ENCODE measurements at places on chromosomes 7 and 10.

DNA sequence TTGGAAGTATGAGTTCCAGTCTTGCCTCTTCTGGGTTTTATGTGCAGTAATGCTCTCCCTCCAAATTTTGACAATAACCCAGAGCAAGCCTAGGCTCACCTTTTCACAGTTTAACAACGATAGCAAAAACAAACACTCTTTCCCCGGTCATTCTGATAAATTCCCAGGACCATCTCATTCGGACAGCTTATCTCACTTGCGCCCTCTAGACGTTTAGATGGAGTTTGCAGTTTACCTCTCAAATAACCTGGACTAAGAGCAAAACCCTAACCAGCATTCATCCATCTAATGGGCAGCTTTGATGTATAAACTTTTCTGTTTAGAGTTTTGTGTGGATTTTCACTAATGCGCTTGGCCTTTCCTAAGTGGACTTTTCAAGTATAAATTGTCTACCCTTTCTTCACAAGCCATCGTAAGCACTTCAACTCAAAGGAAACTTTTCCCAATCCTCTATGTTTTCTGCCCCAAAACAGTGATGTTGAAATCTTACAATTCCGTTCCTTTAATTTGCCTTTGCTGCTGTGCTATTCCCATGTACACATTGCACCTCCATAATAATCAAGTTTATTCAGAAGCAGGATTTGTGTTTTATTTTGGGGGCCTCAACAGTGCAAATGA is 114.9 kb downstream of the HDAC9 start:
- no peak for DNase-seq

- DNase-seq, result no peak
These were observed 75.6 kb downstream of the SLC37A3 start for GRCh38 chr7:140322759-140323158.

DNA sequence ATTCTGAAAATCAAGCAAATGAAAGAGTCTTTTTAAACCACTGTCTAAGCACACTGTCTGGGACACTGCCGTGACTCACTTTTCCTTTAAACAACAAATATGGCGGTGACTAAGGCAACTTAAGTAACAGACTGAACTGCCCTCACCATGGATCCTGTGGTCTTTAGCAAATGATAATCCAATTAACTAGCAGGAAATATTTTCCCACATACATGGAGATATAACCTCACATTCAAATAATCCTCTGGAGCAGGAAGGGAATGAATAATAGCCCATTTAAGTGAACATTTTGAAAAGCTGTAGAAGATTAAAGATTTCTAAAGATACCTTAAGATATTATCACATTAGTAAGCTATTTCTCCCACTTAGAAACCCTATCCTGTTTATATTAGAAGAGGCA is 40.3 kb upstream of the LRRC17 start:
- no peak for DNase-seq

GRCh38 chr7:106779877-106780276 is 85.2 kb upstream of the PIK3CG start:
- no peak for DNase-seq

DNA sequence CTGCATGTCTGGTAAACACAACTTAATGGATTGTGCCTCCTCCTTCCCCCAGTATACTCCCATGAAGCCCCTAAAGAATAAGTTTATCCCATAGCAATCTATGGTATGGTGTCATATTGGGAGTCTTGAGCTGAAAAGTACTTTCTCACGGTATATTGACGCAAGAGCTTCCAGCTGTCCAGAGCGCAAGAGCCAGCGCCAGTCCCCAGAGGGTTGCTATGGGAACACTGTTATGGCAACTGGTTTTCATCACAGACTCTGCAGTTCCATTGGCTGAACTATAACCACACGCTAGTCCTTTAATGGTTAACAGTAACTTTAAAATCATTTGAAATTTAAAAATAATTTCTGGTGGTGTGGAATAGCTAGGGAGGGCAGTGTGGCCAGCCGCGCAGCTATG is 46.9 kb downstream of the PRPF18 start:
- peak; percentile 68 for DNase-seq

DNA sequence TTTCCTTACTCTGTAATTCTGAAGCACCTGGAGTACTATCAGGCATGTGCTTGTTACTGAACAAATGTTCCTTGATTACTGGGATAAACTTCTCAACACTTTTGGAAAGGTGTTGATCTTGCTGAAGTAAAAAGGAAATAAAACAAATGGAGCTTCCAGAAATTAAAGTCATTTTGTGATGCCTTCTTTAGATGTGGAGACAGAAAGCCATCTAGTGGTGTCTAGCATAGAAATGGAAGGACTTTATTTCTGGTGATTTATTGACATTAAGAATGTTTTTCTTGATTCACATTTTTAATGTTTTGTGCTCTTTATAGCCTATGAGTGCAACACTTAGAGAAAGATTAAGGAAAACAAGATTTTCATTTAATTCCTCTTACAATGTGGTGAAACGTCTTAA is 1.4 kb downstream of the SFR1 start:
- DNase-seq, result no peak

DNA sequence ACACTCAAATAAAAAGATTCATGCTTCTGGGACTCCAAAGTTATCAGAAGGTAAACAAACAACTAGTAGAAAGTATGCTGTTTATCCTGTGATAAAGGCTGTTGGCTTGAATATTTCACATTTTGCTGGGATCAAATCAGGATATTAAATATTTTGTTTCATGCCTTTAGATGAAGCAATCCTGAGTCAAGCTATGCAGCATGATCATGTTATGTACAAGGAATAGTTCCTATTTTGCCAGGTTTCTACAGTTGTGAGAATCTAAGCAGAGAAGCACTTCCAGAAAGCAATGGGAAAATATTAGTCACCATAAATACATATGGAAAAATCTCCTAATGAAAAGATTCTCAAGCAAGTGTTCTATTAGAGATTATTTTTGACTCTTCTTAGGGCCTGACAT is 262.8 kb upstream of the PCDH15 start:
- DNase-seq, result no peak

Measured in uterus (tissue), 4 donors.